Esophagus mucosa (tissue), 1 donor: ENCODE measurements at places on chromosomes 1 and 21. TPM values are rescaled to one million over a fixed set of nuclear protein-coding genes. Genes with fewer than 3 reads are reported as not detected.

The TPTE gene
- total RNA-seq: not detected

The SLAMF8 gene
- total RNA-seq: 0.80 TPM

The FAM151A gene
- total RNA-seq: not detected

DNA sequence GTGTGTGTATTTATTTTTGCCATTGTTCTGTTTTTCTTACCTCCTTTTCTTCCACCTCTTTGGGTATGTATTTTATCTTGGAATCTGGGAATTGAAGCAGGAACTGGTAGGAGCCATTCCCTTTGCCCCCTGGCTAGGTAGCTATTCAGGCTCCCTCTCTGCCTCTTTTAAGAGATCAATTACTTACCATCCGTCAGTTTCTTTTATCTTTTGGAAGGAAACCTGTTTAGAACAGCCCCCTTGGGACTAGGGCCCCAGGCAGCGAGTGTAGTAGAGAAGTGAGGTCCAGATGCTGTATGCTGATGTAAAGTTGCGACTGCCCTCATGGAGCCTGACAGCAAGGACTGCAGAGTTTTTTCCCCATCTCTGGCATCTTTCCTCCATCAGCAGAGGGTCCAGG is 41.6 kb downstream of the KIRREL1 start:
- ATAC-seq: no peak

DNA sequence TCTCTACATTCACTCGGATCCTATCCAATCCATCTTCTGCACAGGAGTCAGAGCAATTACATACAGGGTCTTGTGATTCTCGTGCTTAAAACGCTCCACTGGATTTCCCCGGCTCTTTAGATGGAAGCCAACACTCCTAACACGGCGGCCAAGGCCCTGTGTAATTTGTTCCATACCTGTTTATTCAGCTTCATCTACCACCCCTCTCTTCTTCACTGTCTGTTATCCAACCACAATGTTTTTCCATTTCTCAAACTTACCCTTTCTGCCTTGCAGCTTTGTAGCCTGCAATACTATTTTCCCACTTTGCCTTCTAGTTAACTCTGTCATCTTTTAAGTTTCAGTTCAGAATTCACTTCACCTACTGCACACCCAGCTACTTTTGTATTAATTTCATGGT is 249.6 kb upstream of the USP25 start:
- ATAC-seq: no peak

- ATAC-seq: no peak
Measured at GRCh38 chr1:215018555-215018954, 64.0 kb upstream of the KCNK2 start.
